ENCODE measurements at places on chromosomes 11 and 22.

GRCh38 chr11:121555121-121555520, 102.4 kb upstream of the SORL1-AS1 start:
- H3K4me1 ChIP-seq = no peaks in the 10 kb centered on the region
- H3K4me3 ChIP-seq = no peak overlapping the region
- no peaks in the 10 kb centered on the region for H3K36me3 ChIP-seq
- DNase-seq = no peak

DNA sequence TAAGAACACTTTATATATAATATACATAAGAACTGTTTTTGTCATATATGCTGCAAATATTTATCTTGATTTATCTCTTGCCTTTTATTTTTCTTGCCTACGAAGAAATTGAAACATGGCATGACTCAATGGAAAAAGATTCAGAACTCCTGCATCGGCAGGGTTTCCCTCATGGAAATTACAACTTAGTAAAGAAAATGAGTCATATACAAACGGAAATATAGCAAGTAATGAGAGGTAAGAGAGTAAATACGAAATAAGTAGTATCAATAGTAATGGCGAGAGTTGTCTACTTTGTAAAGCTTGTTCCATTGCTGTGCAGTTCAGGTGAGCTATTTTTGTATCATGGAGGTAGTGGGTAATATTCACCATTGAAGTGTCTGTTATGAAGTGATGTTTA, 350.4 kb downstream of the DDX10 start:
- no peaks in the 10 kb centered on the region for H3K4me1 ChIP-seq
- no peaks in the 10 kb centered on the region for H3K27me3 ChIP-seq
- DNase-seq = peak; percentile 47
- no peak overlapping the region for H3K4me3 ChIP-seq
- no peak overlapping the region for H3K27ac ChIP-seq
- no peaks in the 10 kb centered on the region for H3K36me3 ChIP-seq

DNA sequence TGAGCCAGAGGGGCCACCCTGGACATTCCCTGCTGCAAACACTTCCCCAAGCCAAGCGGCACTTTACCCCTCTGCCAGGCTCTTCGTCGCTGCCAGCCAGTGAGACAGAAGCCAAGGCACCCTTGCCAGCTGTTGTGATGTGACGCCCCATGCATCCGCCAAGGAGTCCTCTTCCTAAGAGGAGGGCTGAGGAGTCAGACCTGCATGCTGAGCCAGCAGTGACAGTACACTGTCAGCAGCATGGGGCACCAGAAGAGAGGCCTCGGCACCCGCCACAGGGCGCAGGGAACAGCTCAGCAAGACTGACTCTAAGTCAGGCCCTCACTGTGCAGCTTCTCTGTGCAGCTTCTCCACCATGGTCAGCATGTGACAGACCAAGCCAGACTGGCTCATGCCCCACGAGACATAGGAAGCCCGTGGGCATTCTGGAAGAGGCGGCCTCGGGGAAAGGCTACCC, 26.4 kb downstream of the VPS37C start:
- peaks cover 60% of the 10 kb centered on the region for H3K36me3 ChIP-seq
- no peak for DNase-seq
- no peak overlapping the region for H3K27ac ChIP-seq
- H3K4me1 ChIP-seq = peaks cover 19% of the 10 kb centered on the region
- H3K27me3 ChIP-seq = no peaks in the 10 kb centered on the region

DNA sequence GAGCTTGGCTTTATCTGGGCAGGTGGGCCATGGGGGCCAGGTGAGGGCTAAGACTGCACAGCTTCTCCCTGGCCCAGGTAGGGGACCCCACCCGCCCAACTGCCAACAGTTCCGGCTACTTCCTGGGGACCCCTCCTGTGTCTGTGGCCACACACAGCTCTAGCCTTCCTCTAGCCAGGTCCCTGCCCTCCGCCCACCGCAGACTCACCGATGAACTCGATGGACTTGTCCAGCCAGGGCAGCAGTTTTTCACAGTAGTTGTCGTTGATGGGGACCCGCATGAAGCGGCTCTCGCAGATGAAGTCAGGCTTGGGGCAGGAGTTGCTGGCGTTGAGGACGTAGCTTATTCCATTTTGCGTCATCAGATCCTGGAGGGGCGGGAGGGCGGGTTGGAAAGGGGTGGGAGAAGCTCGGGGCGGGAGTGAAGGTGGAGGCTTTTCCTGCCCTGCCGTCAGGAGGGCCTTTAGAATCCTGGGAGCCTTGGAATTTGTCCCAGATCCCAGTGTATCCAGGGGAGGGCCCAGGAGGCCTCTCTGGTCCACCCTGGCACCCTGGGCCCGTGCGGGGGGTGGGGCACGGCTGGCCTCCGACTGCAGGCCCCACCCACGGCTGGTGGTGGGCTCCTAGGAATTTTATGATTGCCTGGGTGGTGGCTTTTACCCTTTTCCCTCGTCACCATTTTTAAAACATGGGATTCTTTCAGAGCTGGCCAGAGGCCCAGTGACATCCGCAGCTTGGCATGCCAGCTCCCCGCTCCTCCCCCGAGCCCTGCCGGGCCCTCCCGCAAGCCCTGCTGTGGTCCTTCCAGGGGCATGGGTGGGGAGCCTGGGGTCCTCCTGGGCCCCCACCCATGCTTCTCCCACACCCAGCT, 13.9 kb downstream of the DUSP8 start:
- H3K36me3 ChIP-seq = no peaks in the 10 kb centered on the region
- H3K4me1 ChIP-seq = peaks cover 26% of the 10 kb centered on the region
- H3K27ac ChIP-seq = peak overlapping the region; percentile 30
- no peaks in the 10 kb centered on the region for H3K27me3 ChIP-seq

DNA sequence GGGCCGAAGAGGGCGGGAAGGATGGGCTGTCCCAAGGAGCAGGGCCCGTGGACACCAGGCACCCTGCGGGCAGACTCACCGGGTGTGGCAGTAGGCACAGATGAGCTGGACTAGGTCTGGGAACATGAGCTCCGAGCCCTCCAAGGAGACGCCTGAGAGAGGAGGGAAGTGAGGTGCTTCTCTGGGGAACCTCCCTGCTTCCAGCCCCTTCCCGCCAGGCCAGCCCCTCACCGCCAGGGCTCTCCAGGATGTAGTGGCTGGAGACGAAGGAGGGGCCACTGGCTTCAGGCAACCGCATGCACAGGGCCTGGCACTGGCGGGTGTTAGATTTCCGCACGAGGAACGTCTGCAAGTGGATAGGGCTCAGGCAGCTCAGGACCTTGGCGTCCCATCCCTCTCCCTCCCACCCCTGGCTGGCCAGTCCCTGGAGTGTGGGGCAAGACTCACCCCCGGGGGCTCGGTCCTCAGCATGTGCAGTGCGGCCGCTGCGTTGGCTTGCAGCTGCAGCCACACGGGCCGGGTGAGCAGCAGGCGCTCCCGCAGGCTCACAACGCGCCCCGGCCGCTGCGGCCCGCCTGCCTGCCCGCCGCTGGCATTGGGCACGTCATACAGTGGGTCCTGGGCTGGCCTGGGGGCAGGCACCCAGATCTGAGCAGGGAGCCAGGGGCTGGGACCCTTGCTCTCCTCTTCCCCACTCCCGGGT, 552 bp downstream of the RIN1 start:
- peak overlapping the region; percentile 97 for H3K27ac ChIP-seq
- H3K27me3 ChIP-seq = no peaks in the 10 kb centered on the region
- peak overlapping the region; percentile 68 for H3K4me3 ChIP-seq
- DNase-seq = peak; percentile 82
- H3K4me1 ChIP-seq = peaks cover 66% of the 10 kb centered on the region

GRCh38 chr11:119416606-119417580, 6.1 kb downstream of the THY1 start:
- H3K36me3 ChIP-seq = peaks cover 30% of the 10 kb centered on the region
- H3K4me1 ChIP-seq = peaks cover 13% of the 10 kb centered on the region
- no peak overlapping the region for H3K27ac ChIP-seq
- peaks cover 52% of the 10 kb centered on the region for H3K27me3 ChIP-seq
- no peak overlapping the region for H3K4me3 ChIP-seq
- no peak for DNase-seq

DNA sequence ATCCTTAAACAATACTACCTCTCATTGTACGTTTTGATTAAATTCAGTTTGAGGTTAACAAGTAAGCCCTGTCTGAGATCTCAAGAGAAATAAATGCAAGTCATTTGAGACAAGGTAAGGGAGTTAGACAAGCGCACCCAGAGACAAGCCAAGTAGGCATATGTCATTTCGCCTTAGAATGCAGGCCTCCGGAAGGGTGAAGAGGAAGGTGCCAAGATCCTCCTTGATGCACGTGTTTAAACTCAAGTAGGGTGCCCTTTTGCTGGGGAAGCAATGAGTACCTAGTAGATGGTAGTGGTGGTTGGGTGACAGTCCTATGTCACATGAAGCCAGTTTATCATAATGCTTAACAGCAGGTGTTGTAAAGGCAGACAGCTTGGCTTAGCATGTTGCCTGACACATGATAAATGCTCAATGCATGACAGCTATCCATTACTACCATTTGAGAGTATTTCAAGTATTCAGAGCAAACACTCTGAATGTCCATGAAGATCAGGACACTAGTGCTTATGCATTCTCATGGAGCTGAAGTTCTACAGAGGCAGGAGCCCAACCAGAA, 415.9 kb downstream of the TMEM135 start:
- H3K4me3 ChIP-seq = no peak overlapping the region
- no peaks in the 10 kb centered on the region for H3K36me3 ChIP-seq
- no peak overlapping the region for H3K27ac ChIP-seq

- peaks cover 29% of the 10 kb centered on the region for H3K27me3 ChIP-seq
- H3K27ac ChIP-seq = no peak overlapping the region
- H3K4me3 ChIP-seq = no peak overlapping the region
Observed at GRCh38 chr11:2100361-2101170, 38.6 kb downstream of the IGF2 start.

Measured in mesenchymal stem cell (in vitro differentiated cells and primary cell).